ENCODE measurements at places on chromosomes 7 and 10. TPM values are rescaled to one million over a fixed set of nuclear protein-coding genes. Genes with fewer than 3 reads are reported as not detected.

Gene CC2D2B
- total RNA-seq = 0.22 TPM

Gene PHKG1
- not detected for total RNA-seq

Gene GIMAP2
- total RNA-seq = not detected

Gene HSPA12A
- 5.6 TPM for total RNA-seq

Gene OR2A5
- total RNA-seq = not detected

Gene ASAH2B
- 18.8 TPM for total RNA-seq

Gene DNAJC30
- 2.6 TPM for total RNA-seq

Gene EPHA1
- total RNA-seq = 6.0 TPM

Gene PEX1
- 67.6 TPM for total RNA-seq

Gene EFCAB10
- total RNA-seq = 5.0 TPM

Gene KRIT1
- 46.7 TPM for total RNA-seq

Gene PIK3CG
- not detected for total RNA-seq

Gene ARMS2
- total RNA-seq = not detected

Gene WAPL
- 79.4 TPM for total RNA-seq

Gene ZNF282
- 28.0 TPM for total RNA-seq

Gene PLEKHA1
- 70.2 TPM for total RNA-seq

Measured in neural progenitor cell (in vitro differentiated cells).